Stimulated activated CD4-positive, alpha-beta T cell treated with anti-CD3 and anti-CD28 coated beads, TNF-alpha, amount 100 ng/mL, for 24 hours (primary cell): ENCODE measurements at places on chromosomes 7 and 10.

DNA sequence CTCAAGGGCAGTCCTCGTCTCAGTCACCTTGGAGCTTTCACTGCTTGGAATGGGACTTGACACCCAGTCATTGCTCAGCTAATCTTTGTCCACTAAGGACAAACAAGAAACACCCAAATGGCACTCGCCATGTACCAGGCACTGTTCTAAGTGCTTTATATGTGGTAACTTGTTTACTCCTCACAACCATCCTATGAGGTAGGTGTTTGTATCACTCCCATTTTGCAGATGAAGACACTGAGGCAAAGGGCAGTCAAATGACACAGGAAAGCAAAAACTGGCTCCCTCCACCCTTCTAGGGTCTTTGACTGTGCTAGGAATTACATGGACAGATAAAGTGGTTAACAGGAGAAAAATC, 24.7 kb downstream of the DNAJB12 start:
- no peak for DNase-seq

DNA sequence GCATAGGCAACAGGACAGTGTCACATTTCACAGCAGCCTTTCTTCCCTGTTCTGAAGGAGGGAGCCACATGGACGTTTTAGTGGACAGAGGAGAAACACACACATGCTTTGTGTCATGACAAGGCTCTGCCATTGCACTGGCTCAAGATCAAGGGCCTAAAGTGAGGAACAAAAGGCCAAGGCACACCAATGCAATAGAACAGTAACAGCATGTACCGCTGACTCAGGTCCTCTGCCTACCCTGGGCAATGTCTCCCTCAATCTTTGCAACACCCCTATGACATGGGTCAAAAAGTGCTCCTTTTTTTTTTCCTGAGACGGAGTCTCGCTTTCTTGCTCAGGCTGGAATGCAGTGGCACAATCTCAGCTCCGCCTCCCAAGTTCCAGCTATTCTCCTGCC, 57.8 kb upstream of the SDK1 start:
- DNase-seq: no peak

DNA sequence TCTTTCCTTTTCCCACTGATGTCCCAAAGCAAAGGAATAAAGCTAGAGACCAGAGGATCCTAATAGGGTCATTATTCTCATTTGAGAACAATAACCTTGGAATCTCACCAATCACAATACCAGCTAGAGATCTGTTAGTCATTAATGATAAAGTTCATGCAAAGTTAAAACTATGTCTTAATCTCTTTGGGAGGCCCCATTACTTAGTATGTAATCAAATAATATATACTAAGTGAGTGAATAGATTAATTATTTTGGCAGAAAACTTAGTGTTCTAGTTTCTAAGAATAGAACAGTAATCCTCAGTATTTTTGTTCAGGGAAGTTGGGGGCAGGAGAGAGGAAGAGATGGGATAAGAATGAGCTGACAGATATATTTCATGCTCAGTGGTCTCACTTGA, 227.2 kb downstream of the MTERF1 start:
- DNase-seq: no peak

DNA sequence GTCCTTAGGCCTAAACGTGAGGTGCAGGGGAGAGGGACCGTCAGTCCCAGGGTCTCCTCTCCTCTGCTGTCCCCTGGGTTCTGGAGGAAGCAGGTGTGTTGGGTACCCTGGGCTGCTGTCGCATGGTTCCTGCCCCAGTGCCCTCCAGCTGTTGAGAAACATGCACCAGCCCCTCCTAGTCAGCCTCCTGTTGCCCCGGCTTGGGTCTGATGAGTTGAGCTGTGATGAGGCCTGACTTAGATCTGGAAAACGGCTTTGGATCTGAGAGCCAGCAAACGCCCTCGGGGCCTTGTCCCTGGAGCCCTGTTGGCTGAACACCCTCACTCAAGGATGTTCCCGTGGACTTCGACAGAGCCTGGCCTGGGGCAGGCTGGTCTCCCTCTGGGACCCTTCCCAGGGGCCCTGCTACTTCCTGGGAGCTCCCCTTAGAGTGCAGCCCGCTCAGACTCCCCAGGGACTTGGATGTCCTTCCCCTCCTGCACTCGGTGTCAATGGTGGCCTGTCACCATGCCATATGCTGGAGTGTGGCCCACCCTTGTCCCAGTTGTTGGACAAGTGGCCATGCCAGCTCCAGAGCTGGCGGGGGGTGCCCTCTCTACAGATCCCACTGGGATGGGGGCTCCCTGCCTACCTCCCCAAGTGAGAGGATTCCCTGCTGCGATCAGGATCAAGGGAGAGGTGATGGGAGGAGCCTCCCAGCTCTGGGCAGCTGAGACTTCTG, 12.3 kb downstream of the ZNF316 start:
- no peak for DNase-seq

GRCh38 chr7:69295977-69296376, 302.3 kb upstream of the AUTS2 start:
- no peak for DNase-seq

GRCh38 chr7:20560325-20561180, 54.9 kb upstream of the ABCB5 start:
- DNase-seq: no peak

DNA sequence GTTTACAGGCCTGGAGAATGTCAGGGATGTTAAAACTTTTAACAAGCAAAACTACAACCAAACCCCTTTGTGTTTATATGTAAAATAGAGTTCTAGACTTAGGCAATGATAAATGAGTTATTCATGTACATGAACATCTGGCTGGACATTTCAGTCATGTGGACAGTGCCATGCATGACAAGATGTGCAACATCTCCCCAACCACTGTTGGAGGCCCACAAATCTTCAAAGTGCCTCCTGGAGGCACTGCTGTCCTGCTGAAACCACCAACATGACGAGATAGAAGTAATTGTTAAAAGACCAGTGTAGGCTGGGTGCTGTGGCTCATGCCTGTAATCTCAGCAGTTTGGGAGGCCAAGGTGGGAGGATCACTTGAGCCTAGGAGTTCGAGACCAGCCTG, 18.4 kb downstream of the PPIA start:
- no peak for DNase-seq

DNA sequence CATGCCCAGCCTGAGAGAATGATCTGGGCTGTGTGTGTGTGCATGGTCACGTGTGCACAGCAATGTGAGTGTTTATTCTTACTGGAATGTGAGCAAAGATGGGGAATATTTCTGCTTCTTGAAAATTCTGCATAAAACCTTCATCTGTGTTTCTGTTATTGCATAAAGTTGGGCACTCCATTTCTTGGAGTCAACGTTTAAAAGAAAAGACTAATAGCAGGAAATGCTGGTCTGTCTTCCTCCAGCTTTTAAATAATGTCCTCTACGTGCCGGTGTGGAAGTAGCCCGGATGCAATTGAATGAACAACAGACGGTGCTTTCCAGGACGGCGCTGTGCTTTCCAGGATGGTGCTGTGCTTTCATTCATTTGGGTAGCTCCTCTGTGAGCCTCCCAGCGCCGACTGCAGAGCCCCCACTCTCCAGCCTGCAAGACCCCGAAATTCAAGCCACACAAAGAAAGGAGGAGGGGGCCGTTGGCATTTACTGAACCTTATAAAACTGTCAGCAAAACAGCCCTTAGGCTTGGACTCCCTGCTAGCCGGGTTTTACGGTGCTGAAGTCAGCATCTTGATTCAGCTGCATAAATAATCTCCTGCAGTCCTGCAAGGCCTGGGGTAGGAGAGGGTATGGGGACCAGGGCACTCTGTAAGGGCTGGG, 158.2 kb upstream of the PRKCQ start:
- DNase-seq: no peak

GRCh38 chr7:99420213-99420612, 11.4 kb downstream of the BUD31 start:
- DNase-seq: no peak

DNA sequence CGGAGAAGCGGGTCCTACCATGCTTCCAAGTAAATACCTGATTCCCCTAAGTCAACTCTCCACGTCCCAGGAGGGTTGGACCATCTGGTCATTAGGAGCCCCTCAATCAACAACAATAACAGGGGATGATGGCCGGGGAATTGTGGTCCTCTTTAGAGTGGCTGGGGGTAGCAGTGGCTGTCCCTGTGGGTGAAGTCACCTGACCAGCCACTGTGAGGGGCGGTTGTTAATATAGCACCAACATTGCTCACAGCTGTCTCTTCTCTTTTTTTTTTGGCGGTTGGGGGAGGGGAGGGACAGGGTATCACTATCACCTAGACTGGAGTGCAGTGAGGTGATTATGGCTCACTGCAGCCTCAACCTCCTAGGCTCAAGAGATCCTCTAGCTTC, 67.9 kb downstream of the SPDYE5 start:
- no peak for DNase-seq

GRCh38 chr10:130191380-130191779, 55.2 kb downstream of the GLRX3 start:
- no peak for DNase-seq

DNA sequence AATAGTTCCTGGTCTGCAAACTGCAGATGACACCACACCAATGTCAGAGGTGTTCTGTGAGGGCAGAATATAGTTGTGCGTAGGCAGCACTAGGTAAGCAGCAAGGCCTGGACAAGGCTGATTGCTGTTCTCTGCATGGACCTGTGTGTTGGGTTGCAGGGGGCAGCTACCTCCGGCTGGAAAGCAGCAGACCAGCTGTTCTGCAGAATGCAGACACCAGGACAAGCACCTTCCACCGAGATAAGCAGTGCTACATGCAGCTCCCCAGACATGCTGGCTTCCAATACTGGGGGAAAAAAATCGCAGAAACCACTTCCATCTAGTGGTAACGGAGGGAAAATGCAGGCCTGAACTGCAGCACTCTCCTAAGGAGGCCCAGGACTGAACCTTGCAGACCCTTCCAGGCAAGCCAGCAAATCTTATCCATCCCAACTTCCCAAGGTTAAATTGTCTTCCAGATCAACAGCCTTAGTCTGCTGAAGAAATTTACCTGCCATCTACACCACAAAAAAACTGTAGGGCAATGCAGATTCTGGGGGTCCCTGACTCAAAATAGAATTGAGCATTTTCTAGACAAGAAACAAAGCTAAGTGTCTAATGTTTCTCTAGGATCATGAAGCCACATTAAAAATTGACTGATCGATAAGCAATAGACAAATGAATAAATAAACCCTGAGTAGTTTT, 50.5 kb upstream of the COBL start:
- no peak for DNase-seq

DNA sequence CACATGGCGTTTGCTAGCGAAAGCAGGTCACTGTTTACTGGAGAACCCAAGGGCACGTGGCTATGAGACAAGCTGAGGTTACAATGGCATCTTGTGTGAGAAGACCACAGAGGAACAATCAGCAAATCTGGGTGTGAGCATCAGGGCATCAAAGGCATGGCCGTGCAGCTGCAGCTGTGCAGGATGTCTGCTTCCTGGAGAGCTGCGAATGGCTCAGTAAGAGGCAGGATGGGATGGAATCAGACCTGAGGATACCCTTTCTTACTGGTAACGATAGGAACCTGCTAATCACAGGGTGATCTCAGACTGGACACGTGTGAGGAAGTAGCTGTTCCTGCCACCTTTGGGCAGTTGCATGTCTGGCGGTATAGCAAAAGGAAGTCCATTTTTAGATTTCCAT, 119.5 kb downstream of the RNF216 start:
- DNase-seq: no peak

DNA sequence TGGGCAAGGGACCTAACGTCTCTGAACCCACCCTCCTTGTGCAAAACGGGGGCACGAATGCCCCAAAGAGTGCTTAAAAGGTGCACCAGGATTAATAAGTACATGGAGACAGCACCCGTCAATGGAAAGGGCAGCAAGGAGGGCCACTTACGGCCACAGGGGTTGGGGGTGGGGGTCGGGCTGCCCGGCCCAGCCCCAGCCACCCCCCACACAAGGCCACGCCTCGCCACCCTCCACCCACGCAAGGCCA, 213.4 kb downstream of the MAD1L1 start:
- DNase-seq: no peak

- no peak for DNase-seq
Measured at GRCh38 chr7:11491811-11492210, 340.2 kb downstream of the THSD7A start.

- DNase-seq: no peak
Measured at GRCh38 chr7:52917982-52918578, 117.4 kb upstream of the POM121L12 start.

GRCh38 chr7:142478479-142479220, 220.8 kb upstream of the PRSS58 start:
- DNase-seq: no peak

DNA sequence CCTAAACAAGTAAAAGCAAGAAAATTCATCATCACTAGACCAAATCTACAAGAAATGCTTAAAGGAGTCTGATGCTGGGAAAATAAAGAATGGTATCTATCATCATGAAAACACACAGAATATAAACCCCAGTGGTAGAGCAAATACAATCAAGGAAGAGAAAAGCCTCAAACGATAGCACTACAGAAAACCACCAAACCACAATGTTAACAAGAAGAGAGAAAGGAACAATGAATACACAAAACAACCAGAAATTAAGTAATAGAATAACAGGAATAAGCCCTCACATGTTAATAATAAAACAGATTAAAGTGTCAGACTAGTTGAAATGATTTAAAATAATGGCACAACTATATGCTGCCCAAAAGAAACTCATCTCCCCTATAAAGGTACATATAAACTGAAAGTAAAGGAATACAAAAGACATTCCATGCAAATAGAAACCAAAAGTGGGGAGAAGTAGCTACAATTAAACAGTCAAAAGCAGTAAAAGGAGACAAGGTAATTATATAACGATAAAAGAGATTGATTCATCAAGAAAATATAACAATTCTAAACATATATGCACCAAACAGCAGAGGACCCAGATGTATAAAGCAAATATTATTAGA, 77.3 kb downstream of the JMJD1C start:
- DNase-seq: no peak

GRCh38 chr7:77360969-77361368, 55.2 kb downstream of the GSAP start:
- no peak for DNase-seq

DNA sequence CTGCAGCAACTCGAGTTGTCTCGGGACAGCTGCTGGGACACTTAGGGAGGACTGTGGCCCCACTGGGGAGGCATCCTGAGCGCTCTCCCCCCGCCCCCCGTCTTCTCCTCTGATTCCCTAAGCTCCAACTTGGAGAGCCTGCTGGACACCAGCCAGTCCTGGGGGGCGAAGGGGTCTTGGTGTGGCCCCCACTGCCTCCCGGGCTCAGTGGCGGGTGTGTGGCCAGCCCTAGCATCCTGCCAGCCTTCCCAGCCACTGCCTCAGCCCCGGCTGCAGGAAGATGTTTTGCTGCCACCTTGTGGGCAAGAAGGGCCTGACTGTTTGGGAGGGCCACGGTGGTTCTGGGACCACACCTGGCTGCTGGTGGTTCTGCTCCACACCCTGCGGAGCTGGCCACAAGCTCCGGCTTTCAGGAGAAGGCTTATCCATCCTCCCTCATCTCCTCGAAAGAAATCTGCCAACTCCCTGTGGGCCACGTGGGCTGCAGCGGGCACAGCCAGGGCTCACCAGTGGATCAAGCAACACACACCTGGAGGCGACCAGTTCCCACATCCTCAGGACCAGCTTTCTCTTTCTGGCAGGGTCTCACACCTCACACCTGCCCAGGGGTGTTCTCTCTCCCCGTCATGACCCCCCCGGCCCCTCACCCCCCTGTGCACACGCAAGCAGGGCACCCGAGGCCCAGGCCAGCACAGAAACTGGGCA, 24.8 kb downstream of the AGAP3 start:
- DNase-seq: peak; percentile 55
